Stimulated activated CD4-positive, alpha-beta T cell treated with anti-CD3 and anti-CD28 coated beads, TNF-alpha, amount 100 ng/mL, for 4 hours (primary cell): ENCODE measurements at places on chromosomes 1 and 21.
A peak's percentile ranks its signal among the peaks of the same experiment; 100 is the strongest.

- no peak for DNase-seq
Observed at GRCh38 chr1:204299814-204300365, 59.8 kb downstream of the PLEKHA6 start.

- no peak for DNase-seq
Observed at GRCh38 chr1:109644670-109645069, 11.2 kb upstream of the GSTM4 start.

GRCh38 chr1:81458186-81458585 lies 342.5 kb upstream of the ADGRL2 start:
- DNase-seq, result no peak

GRCh38 chr1:119093721-119094120 lies 46.7 kb downstream of the WARS2 start:
- DNase-seq, result no peak

DNA sequence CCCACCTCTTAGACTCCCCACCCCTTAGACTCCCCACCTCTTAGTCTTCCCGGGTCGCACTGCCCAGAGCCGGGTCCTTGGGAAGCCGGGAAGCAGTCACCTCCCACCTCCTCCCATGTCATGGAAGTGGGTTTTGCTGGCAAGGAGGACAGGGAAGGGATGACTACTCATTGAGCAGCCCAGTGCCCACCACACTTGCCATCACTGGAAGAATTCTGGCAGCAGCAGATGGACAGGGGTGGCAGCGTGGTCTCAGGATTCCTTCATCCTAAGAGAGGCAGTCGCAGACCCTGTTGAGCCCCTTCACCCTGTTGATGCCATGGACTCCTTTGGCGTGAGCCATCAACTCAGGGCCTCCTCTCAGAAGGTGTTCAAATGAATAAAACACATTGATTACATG lies 140.8 kb downstream of the PGBD5 start:
- DNase-seq, result no peak

- no peak for DNase-seq
Observed at GRCh38 chr1:209527372-209527771, 56.1 kb upstream of the CAMK1G start.

DNA sequence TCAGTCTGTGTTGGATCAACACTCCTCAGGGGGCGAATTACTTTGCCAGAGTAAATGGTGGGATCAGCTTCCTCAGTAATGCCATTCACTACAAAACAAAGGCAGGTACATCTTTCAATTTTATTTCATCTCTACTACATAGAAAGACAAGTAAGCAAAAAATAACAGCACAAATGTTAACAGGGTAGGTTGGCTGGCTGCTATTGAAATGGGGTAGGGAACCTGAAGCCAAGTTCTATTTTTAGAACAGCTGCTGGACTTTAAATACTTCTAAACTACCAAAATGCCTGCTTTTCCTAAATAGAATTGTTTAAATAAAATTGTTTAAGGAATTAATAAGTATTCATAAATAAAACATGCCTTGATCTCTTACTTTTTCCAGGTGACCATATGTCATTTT lies 7.3 kb upstream of the NRAS start:
- no peak for DNase-seq

GRCh38 chr1:173420330-173420806 lies 56.8 kb upstream of the PRDX6 start:
- peak; percentile 33 for DNase-seq

DNA sequence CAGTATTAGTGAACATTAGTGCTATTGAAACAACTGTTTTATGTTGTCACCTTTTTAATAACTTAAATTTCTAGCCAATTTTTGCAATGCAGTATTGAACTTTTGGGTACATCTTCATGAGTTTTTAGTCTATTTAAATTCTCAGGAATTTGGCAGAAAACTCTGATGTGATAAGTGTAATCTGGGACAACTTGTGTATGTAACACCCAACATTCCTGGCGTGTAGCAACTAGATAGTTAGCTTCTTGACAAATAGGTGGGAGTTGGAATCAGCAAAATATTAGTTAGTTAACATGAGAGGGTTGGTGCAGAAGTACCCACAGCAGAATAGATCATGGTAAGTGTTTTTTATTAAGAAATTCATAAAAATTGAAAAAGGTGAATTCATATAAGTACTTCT lies 111.6 kb downstream of the ITSN1 start:
- DNase-seq, result no peak

DNA sequence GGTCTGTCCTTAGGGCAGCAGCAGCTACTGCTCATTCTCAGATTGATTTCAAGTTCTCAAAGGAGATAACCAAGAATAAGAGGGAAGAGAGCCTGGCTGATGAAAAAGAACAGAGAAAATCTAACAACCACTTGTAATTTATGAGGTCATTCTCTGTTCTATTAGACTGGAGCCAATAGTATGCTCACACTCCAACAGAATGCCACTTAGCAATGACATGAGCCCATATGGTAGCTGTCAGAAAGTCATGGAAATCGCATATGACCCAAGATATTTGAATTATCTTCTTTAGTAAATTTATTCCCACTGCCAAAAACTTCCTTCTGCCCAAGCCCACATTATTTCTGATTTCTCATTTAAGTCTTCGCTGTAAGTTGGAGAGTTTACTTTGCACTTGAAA lies 53.7 kb upstream of the PLA2G4A start:
- DNase-seq, result no peak

- DNase-seq, result no peak
Observed at GRCh38 chr1:201375169-201375568, 2.3 kb downstream of the TNNT2 start.
